ENCODE measurements at places on chromosomes 5 and 9.
A peak's percentile ranks its signal among the peaks of the same experiment; 100 is the strongest.

GRCh38 chr9:106920701-106921283 is 57.8 kb downstream of the ZNF462 start:
- DNase-seq, result no peak

GRCh38 chr5:157497875-157498611 is 38.0 kb downstream of the NIPAL4 start:
- no peak for DNase-seq

GRCh38 chr9:38700695-38701094 is 19.2 kb downstream of the FAM240B start:
- DNase-seq, result no peak

DNA sequence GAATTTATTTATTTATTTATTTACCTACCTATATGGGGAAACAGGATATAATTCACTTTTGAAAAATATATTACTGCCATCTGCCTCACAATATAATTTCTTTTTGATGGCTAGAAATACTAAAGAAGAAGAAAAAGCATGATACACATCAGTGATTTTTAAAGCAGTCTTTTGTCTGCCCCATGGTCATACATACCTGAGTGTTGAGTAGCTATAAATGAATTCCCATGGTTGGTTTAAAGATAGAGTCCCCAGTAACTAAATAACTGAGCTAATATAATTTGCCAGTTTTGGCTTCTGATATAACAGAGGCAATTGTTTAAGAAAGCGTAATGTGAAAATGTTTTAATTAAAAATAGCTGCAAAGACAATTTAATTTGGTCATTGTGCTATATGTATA is 447.8 kb downstream of the PDE4D start:
- no peak for DNase-seq

GRCh38 chr9:95724253-95724991 is 151.1 kb upstream of the ERCC6L2 start:
- peak; percentile 17 for DNase-seq

DNA sequence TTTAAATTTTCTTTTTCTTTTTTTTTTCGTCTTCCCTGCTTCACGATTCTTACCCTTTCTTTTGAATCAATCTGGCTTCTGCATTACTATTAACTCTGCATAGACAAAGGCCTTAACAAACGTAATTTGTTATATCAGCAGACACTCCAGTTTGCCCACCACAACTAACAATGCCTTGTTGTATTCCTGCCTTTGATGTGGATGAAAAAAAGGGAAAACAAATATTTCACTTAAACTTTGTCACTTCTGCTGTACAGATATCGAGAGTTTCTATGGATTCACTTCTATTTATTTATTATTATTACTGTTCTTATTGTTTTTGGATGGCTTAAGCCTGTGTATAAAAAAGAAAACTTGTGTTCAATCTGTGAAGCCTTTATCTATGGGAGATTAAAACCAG is 352.2 kb downstream of the NTRK2 start:
- DNase-seq, result no peak

GRCh38 chr9:74610523-74611061 is 113.5 kb downstream of the RORB start:
- no peak for DNase-seq

DNA sequence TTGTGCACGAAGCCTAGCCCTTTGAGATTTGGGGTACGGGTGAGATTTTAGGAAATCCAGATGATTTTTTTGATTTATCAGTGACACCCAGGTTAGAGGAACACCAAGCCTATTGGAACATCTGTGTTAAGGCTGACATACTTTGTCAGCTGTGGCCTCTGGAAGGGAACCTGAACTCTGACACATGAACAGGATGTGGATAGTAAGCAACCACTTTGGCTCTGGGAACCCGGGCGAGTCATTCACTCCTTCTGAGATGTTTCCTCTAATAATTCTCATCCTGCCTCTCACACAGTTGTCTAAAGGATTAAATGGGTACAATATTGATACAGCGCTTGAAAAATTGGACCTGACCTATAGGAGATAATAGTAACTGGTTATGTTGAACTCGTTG is 67.8 kb downstream of the FGF1 start:
- no peak for DNase-seq

DNA sequence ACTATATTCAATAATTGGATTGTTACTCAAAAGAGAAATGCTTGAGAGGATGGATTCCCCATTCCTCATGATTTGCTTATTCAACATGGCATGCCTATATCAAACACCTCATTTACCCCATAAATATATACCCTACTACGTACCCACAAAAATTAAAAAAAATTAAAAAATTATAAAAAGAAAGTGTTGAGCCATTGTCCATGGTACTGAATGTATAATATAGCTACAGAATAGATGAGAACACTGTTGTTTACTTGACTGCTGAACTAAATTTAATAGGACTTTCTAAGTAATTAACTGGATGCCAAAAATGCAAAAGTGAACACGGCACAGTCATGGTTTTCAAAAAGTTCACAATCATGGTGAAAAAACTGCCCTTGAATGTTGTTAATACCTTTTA is 725.8 kb downstream of the KCTD16 start:
- no peak for DNase-seq

- DNase-seq, result no peak
These were observed 684.1 kb downstream of the SEMA5A start for GRCh38 chr5:8861764-8862163.
